Effector memory CD8-positive, alpha-beta T cell (primary cell): ENCODE measurements at places on chromosomes 2 and 18.
A peak's percentile ranks its signal among the peaks of the same experiment; 100 is the strongest.

DNA sequence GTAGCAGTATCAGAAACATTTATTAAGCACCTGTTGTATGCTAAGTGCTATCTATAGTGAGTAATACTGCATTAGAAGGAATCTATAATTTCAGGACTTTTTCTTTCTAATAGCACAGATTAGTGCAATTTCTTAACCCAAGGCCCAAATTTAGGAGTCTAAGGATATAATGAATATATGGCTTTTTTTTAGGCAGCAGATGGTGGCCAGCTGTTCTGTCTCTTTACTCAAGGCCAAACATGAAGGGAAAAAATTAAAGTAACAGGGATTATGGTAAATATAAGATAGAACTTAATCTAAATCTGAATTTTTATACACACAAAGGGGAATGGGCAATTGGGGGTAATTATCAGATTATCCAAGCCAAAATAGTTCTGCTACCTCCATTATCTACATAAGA is 230.6 kb upstream of the SP5 start:
- H3K4me3 ChIP-seq = no peak overlapping the region
- no peaks in the 10 kb centered on the region for H3K4me1 ChIP-seq
- no peak for DNase-seq
- H3K27me3 ChIP-seq = no peaks in the 10 kb centered on the region
- H3K27ac ChIP-seq = no peak overlapping the region

DNA sequence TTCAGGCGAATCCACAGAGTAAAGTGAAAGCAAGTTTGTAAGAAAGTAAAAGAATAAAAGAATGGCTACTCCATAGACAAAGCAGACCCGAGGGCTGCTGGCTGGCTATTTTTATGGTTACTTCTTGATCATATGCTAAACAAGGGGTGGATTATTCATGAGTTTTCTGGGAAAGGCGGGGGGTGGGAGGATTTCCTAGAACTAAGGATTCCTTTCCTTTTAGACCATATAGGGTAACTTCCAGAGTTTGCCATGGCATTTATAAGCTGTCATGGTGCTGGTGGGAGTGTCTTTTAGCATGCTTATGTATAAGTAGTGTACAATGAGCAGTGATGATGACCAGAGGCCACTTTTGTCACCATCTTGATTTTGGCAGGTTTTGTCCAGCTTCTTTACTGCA is 59.8 kb downstream of the SLC4A3 start:
- peaks cover 8% of the 10 kb centered on the region for H3K4me1 ChIP-seq
- no peak overlapping the region for H3K27ac ChIP-seq
- no peak overlapping the region for H3K4me3 ChIP-seq
- peaks cover 7% of the 10 kb centered on the region for H3K36me3 ChIP-seq
- DNase-seq = no peak

DNA sequence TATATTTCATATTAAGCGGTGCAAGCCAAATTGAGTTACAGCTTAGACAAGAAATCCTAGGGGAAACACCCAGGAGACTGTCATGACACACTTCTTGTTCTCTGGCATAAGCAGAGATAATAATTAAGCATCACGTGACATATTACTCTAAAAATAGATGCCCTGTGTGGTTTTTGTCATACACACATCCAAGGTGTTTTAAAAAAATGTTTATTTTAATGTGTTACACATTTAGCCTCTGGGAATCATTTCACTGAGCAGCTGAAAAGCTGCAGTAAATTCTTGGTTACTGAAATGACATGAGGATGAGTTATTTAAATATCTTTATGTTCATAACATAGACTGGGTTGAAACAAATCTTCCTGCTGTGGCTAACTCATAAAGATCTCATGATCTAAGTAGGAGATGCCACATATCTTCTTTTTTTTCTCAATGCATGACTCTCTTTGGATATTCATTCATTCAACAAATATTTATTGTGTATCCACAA is 38.0 kb upstream of the ERMN start:
- no peaks in the 10 kb centered on the region for H3K27me3 ChIP-seq
- H3K27ac ChIP-seq = peak overlapping the region; percentile 10
- H3K4me3 ChIP-seq = peak overlapping the region; percentile 36
- H3K36me3 ChIP-seq = no peaks in the 10 kb centered on the region

GRCh38 chr2:31580321-31581117 is at the start of gene SRD5A2:
Gene SRD5A2 (minus strand): TSS chr2:31580938. CDS start chr2:31580900, 38 bp downstream.
- peaks cover 47% of the 10 kb centered on the region for H3K27me3 ChIP-seq
- H3K4me3 ChIP-seq = no peak within 1 kb of the TSS
- no peak within 1 kb of the TSS for H3K27ac ChIP-seq
- peaks cover 3% of the 10 kb centered on the region for H3K36me3 ChIP-seq

GRCh38 chr18:59005262-59005661 is 134.4 kb upstream of the SEC11C start:
- H3K4me3 ChIP-seq = no peak overlapping the region
- H3K4me1 ChIP-seq = no peaks in the 10 kb centered on the region
- H3K36me3 ChIP-seq = peaks cover 3% of the 10 kb centered on the region

DNA sequence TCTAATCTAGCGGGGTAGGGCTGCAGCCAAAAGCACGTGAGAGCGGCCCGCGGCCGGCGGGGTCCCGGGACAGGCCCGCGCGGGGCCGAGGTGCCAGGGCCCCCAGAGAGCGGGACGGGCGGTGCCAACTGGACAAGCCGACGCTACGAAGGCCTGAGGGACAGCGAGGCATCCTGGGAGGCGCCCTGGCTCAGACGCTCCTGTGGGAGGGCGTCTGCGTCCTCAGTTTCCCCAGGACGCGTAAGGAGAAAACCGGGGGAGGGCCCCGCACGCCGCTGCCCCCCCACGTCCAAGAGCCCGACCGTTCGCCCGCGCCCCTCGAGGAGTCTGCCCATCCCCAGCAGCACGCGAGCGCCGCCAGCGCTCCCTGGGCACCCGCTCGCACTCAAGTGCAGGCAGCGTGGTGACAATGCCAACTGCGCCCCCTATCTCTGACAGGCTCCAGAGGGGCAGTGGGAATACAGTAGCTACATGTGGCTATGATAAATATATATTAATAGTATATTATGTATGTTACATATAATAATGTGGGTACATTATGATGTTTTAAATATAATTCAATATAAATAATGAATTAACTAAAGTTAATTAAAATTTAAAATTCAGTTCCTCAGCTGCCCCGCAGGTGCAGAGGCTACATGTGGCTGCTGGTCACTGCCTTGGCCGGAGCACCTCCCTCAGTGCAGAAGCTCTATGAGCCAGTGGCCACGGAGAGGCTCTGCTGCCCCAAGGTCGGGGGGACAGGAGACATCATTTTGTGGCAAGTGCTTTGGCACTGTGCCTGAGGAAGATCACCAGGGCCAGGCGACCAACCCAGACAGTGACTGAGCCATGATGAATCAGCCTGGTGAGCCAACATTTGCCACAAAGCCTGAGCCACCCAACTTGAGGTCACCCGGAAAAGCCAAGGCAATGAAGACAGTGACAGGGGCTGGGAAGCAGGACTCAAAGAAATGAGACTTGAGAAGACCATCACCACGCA is 5.5 kb upstream of the SFT2D3 start:
- H3K27ac ChIP-seq = no peak overlapping the region
- H3K4me3 ChIP-seq = no peak overlapping the region
- no peaks in the 10 kb centered on the region for H3K27me3 ChIP-seq
- DNase-seq = peak; percentile 53
- H3K4me1 ChIP-seq = peaks cover 7% of the 10 kb centered on the region

- no peaks in the 10 kb centered on the region for H3K4me1 ChIP-seq
- no peaks in the 10 kb centered on the region for H3K36me3 ChIP-seq
- DNase-seq = no peak
- H3K4me3 ChIP-seq = no peak overlapping the region
- H3K27ac ChIP-seq = no peak overlapping the region
These were observed 1588.2 kb downstream of the LRP1B start for GRCh38 chr2:140542627-140543026.

GRCh38 chr18:10659000-10659399 is 133.2 kb downstream of the NAPG start:
- DNase-seq = no peak
- H3K36me3 ChIP-seq = peaks cover 3% of the 10 kb centered on the region
- peaks cover 29% of the 10 kb centered on the region for H3K27me3 ChIP-seq
- no peaks in the 10 kb centered on the region for H3K4me1 ChIP-seq
- no peak overlapping the region for H3K4me3 ChIP-seq

- no peak for DNase-seq
- H3K36me3 ChIP-seq = no peaks in the 10 kb centered on the region
- H3K27me3 ChIP-seq = no peaks in the 10 kb centered on the region
- no peak overlapping the region for H3K27ac ChIP-seq
- H3K4me3 ChIP-seq = no peak overlapping the region
These were observed 76.8 kb upstream of the PELI1 start for GRCh38 chr2:64220894-64221617.

- no peaks in the 10 kb centered on the region for H3K27me3 ChIP-seq
- H3K4me3 ChIP-seq = no peak overlapping the region
- peaks cover 86% of the 10 kb centered on the region for H3K4me1 ChIP-seq
- no peaks in the 10 kb centered on the region for H3K36me3 ChIP-seq
- H3K27ac ChIP-seq = peak overlapping the region; percentile 89
These were observed 55.8 kb downstream of the DOCK10 start for GRCh38 chr2:224986477-224986876.

- peaks cover 68% of the 10 kb centered on the region for H3K4me1 ChIP-seq
- peak overlapping the region; percentile 75 for H3K4me3 ChIP-seq
- peaks cover 42% of the 10 kb centered on the region for H3K36me3 ChIP-seq
- H3K27me3 ChIP-seq = no peaks in the 10 kb centered on the region
- no peak for DNase-seq
These were observed 36.5 kb downstream of the ST3GAL5 start for GRCh38 chr2:85852152-85852840.

GRCh38 chr2:70939001-70939838 is 3.5 kb downstream of the ATP6V1B1 start:
- no peaks in the 10 kb centered on the region for H3K4me1 ChIP-seq
- peaks cover 85% of the 10 kb centered on the region for H3K27me3 ChIP-seq
- no peaks in the 10 kb centered on the region for H3K36me3 ChIP-seq
- DNase-seq = no peak
- H3K4me3 ChIP-seq = no peak overlapping the region

GRCh38 chr2:24220554-24221291 is 45.9 kb downstream of the FAM228A start:
- H3K36me3 ChIP-seq = peaks cover 28% of the 10 kb centered on the region
- no peak overlapping the region for H3K4me3 ChIP-seq
- no peaks in the 10 kb centered on the region for H3K27me3 ChIP-seq
- peaks cover 5% of the 10 kb centered on the region for H3K4me1 ChIP-seq
- no peak overlapping the region for H3K27ac ChIP-seq

DNA sequence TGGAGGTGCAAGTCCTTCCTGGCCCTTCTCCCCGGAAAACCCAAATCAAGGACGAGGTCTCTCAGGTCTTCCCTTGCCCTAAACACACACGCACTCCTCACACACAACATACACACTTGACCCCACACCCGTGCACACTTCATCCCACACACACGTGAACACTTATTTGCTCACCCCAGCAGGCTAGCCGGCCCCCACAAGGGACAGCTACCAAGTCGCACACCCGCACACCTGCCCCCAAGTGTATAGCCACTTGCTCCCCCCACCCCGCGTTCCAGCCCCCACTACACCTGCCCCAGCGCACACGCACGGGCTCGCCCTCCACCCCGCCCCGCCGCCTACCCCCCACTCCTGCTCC is 359 bp downstream of the TGFBRAP1 start:
- peaks cover 28% of the 10 kb centered on the region for H3K36me3 ChIP-seq
- DNase-seq = no peak
- peak overlapping the region; percentile 95 for H3K27ac ChIP-seq
- H3K4me1 ChIP-seq = peaks cover 29% of the 10 kb centered on the region
- H3K27me3 ChIP-seq = no peaks in the 10 kb centered on the region
- peak overlapping the region; percentile 81 for H3K4me3 ChIP-seq

- no peak for DNase-seq
- no peaks in the 10 kb centered on the region for H3K27me3 ChIP-seq
- peaks cover 3% of the 10 kb centered on the region for H3K36me3 ChIP-seq
- H3K4me3 ChIP-seq = no peak overlapping the region
- peaks cover 7% of the 10 kb centered on the region for H3K4me1 ChIP-seq
These were observed 12.8 kb upstream of the ALPP start for GRCh38 chr2:232365621-232366321.

- no peak overlapping the region for H3K27ac ChIP-seq
- no peak for DNase-seq
- peaks cover 32% of the 10 kb centered on the region for H3K36me3 ChIP-seq
- H3K4me3 ChIP-seq = no peak overlapping the region
- no peaks in the 10 kb centered on the region for H3K27me3 ChIP-seq
- no peaks in the 10 kb centered on the region for H3K4me1 ChIP-seq
These were observed 20.8 kb downstream of the GAREM2 start for GRCh38 chr2:26193578-26194231.

DNA sequence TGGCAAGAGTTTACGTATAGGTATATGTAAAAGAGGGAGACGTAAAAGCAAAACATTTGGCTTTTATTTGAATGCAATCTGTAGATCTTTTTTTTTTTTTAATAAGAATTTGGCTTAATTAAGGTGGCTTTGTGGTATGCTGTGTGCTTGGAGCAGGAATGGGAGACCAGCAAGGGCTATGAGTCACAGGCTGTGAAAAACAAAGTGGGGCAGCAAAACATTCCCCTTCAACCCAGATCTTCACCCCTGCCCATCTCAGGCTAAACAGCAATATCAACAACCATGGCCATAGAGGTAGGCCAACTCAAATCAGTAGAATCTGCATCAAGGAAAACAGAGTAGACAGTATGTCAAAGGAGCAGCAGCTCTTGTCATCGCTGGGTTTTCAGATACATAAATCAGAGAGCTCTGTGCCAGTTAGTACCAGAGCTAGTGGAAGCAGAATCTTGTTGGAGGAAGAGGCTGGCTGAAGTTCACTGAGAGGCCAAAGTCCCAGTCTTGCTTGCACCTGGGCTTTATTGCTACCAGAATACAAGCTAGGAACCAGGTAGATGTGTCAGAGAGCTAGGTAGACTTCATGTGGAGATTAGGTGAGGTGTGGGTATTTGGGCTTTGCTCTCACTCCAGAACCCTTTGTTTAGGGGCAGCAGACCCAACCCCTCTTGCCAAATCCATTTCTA is 191.5 kb upstream of the FANCL start:
- H3K4me3 ChIP-seq = no peak overlapping the region
- no peaks in the 10 kb centered on the region for H3K36me3 ChIP-seq
- no peak for DNase-seq

GRCh38 chr2:233643128-233643527 is 6.9 kb downstream of the UGT1A10 start:
- no peaks in the 10 kb centered on the region for H3K4me1 ChIP-seq
- no peak overlapping the region for H3K27ac ChIP-seq
- H3K27me3 ChIP-seq = peaks cover 49% of the 10 kb centered on the region
- H3K36me3 ChIP-seq = no peaks in the 10 kb centered on the region

- H3K4me1 ChIP-seq = no peaks in the 10 kb centered on the region
- H3K27me3 ChIP-seq = peaks cover 4% of the 10 kb centered on the region
- H3K4me3 ChIP-seq = no peak overlapping the region
- H3K27ac ChIP-seq = no peak overlapping the region
- no peaks in the 10 kb centered on the region for H3K36me3 ChIP-seq
- no peak for DNase-seq
These were observed 13.2 kb upstream of the ATP6V1B1 start for GRCh38 chr2:70922235-70923234.

DNA sequence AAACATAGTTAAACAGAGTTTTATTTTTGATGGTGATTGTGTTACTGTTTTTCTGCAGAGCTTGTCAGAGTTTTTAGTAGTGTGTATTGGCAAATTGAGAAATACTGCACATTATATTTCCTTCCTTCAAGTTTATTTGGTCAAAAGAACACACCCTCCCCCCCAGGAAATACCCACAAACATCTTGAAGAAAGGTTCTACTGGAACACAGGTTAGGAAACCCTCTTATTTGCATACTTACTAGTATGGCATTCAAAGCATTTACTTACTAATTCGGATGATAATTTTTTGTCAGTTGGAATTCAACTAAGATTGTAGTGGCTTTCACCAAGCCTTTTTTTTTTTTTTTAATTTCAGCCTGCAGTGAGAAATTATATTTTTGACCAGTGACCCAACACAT is 9.1 kb downstream of the CAB39 start:
- H3K4me1 ChIP-seq = peaks cover 52% of the 10 kb centered on the region
- peaks cover 19% of the 10 kb centered on the region for H3K36me3 ChIP-seq
- H3K27me3 ChIP-seq = no peaks in the 10 kb centered on the region
- DNase-seq = no peak
- peak overlapping the region; percentile 42 for H3K27ac ChIP-seq
